ENCODE measurements at places on chromosomes 16 and 17.

DNA sequence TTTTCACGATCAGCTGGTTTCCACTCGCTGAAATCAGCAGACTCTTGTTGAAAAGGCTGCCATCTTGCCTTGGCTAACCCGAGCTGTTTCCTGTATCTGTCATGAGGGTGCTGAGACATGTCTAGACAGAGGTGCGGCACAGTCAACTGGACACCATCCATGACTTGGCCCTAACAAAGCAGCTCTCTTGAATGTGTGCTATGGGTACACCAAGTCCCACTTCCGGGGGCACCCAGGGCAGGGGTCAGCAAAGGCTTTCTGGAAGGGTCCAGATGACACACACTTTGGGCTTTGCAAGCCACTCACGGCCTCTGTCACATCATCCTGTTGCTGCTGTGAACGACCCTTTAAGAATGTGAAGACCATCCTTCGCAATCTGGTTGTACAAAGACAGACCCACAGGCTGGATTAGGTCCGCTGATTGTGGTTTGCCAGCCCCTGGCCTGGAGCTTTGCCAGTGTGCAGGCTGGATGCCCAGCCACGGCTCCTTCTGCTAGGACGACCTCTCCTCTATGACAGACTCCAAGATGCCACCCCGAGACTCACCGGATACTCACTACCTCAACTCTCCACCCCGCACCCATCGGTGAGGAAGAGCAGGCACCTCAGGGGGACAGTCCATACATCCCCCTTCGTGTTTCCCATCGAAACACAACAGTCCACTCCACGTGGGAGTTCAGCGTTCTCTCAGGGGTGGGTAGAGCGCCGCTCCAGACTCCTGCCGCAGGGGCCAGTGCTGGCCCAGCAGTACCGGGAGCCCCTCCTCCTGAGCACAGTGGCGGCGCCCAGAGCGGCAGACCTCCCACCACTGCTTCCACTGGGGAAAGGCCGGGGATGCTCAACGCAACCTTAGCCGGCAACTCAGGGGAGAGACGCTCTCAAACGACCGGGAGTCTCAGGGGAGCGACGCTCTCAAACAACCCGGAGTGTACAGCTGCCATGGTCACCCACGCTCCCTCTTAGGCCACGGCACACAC is 123.5 kb downstream of the ANKRD11 start:
- no peaks in the 10 kb centered on the region for H3K36me3 ChIP-seq
- DNase-seq = no peak
- H3K27ac ChIP-seq = peak overlapping the region; percentile 86
- no peak overlapping the region for H3K4me3 ChIP-seq
- H3K27me3 ChIP-seq = no peaks in the 10 kb centered on the region

DNA sequence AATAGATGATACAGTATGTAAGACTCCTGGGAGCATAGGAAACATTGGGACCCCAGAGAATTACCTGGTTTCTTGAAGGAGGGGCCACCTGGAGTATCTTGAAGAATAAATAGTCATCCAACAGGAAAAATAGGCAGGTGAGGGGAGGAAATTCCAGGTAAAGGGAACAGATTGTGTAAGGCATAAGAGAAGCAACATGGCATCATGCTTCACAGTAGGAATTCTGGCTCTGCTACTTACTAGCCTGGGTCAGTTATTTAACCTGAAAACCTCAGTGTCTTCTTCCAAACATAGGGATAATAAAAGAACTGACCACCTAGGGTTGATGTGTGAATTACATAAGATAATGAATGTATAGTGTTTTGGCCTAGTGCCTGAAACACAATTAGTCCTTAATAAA is 122.1 kb downstream of the CA10 start:
- H3K4me3 ChIP-seq = no peak overlapping the region
- DNase-seq = no peak
- no peaks in the 10 kb centered on the region for H3K4me1 ChIP-seq
- H3K27me3 ChIP-seq = peaks cover 8% of the 10 kb centered on the region

DNA sequence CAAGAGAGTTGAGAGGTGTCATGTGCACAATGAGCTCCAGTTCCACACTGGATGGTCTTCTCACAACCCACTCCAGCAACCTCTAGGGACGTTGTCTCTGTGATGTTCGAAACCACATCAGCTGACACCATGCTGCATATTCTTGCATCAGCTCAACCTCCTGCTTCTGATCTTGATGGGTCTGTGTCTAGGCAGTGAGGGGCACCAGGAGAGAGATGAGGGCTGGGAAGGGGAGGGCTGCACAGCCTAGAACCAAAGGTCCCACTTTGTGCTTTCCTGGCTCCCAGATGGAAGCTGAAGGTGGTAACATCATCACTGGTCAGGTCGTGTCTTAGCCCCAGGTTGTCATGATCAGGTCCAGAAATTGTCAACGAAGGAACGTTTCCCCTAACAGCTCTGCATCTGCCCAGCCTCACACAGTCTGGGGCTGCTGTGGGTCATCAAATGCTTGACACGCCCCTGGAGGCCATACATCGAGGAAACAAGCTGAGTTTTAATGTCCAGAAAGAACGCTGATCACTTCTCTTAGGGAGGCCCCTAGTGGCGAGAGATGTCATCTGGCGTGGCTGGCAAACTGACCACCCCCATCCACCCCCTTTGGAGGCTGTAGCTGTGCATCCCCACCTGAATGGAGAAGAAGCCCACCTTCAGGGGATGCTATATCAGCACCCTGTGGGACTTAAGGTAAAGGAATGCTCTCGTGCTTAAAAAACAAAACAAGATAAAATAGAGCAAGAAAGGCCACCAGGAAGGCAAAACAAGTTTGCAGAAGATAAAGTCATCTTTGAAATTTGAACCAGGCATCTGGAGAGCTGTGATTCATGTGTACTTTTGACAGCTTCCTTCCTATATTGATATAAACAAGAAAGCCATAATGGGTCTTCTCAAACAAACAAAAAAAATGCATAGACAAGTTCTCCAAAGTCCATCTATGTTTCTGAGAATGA is 58.3 kb downstream of the WIPI1 start:
- peaks cover 6% of the 10 kb centered on the region for H3K36me3 ChIP-seq
- peaks cover 28% of the 10 kb centered on the region for H3K4me1 ChIP-seq
- H3K4me3 ChIP-seq = no peak overlapping the region
- no peaks in the 10 kb centered on the region for H3K27me3 ChIP-seq
- no peak overlapping the region for H3K27ac ChIP-seq

- no peak overlapping the region for H3K27ac ChIP-seq
- no peak for DNase-seq
- peaks cover 73% of the 10 kb centered on the region for H3K27me3 ChIP-seq
- H3K36me3 ChIP-seq = no peaks in the 10 kb centered on the region
- H3K4me3 ChIP-seq = no peak overlapping the region
Measured at GRCh38 chr17:35467824-35468223, 19.3 kb upstream of the SLFN13 start.

DNA sequence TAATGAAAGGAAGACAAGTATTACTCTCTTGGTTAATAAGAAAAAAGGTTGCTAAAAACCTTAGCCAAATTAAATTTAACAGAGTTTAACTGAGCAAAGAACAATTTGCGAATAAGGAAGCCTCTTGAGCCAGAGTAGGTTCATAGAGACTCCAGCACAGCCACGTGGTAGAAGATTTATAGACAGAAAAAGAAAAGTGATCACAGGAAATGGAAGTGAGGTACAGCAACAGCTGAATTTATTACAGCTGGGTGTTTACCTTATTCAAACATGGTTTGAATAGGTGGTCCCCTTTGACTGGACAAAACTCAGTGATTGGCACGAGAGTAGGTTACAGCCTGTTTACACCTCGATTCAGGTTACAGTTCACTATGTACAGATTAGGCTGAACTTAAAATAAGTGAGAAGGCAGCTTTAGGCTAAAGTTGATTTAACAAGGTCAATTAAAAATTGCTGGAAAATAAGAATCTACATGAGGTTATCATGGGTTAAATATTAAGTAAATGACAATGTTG is 3.3 kb upstream of the CCL15 start:
- H3K36me3 ChIP-seq = peaks cover 14% of the 10 kb centered on the region
- H3K4me1 ChIP-seq = peaks cover 8% of the 10 kb centered on the region
- H3K27me3 ChIP-seq = no peaks in the 10 kb centered on the region
- DNase-seq = no peak
- no peak overlapping the region for H3K4me3 ChIP-seq

DNA sequence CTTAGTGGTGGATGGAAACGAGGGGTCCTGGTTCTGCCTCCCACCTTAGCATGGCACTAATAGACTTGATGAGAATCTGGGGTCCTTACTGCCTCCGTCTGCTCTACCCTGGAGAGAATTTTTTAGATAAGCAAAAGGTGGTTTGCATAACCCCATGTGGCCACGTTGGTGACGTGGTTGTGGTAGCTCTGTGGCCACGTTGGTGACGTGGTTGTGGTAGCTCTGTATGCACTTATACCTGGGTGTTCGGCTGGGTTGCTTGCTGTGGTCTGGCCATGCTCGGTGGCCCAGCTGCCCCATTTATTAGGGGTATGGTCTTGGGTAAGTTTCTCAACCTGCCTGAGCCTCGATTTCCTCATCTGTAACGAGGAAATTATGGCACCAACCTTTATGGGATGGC is 13.0 kb downstream of the SPIRE2 start:
- H3K27me3 ChIP-seq = no peaks in the 10 kb centered on the region
- H3K4me1 ChIP-seq = peaks cover 16% of the 10 kb centered on the region
- no peaks in the 10 kb centered on the region for H3K36me3 ChIP-seq
- no peak for DNase-seq

GRCh38 chr17:56297184-56297583 is 143.9 kb downstream of the ANKFN1 start:
- H3K4me1 ChIP-seq = no peaks in the 10 kb centered on the region
